Right atrium auricular region (tissue), 2 donors: ENCODE measurements at places on chromosomes 12 and 14.

DNA sequence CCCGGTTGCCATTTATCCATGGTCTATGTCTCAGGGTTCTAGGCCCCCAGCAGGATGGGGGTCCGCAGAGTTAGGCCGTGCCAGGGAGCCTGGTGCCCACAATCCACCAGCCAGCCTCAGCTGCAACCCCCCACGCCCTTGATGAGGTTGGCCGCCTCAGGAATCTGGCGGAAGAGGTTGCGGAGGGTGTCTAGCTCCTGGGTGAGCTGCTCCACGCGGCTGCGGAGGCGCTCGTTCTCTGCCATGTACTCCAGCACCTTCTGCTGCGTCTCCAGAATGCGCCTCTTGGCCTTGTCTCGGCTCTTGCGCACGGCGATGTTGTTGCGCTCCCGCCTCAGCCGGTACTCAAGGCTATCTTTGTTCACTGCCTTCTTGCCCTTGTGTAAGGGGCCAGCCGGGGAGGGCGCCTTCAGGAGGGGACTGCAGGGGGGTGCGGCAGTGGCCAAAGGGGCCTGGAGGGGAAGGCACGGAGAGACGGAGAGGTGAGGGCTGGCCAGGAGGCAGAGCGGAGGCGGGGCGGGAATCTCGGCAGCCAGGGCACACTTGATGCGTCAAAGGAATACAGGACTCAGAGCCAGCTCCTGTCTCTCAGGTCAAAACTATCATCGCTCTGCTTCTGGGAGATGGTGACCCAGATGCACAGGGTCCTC, 1.6 kb downstream of the CEBPE start:
- no peak for DNase-seq
- H3K27me3 ChIP-seq = no peaks in the 10 kb centered on the region
- H3K36me3 ChIP-seq = no peaks in the 10 kb centered on the region
- no peak overlapping the region for H3K27ac ChIP-seq
- no peaks in the 10 kb centered on the region for H3K4me1 ChIP-seq

GRCh38 chr12:1878214-1878613, 40.2 kb downstream of the CACNA2D4 start:
- no peaks in the 10 kb centered on the region for H3K4me1 ChIP-seq
- peak; percentile 23 for DNase-seq
- H3K36me3 ChIP-seq = no peaks in the 10 kb centered on the region

GRCh38 chr12:27711967-27712366, 1.3 kb downstream of the MRPS35 start:
- peaks cover 9% of the 10 kb centered on the region for H3K36me3 ChIP-seq
- no peak for DNase-seq
- no peak overlapping the region for H3K27ac ChIP-seq
- no peaks in the 10 kb centered on the region for H3K27me3 ChIP-seq

GRCh38 chr12:124852329-124852831, 11.3 kb downstream of the SCARB1 start:
- H3K36me3 ChIP-seq = no peaks in the 10 kb centered on the region
- H3K4me3 ChIP-seq = no peak overlapping the region
- DNase-seq = no peak

DNA sequence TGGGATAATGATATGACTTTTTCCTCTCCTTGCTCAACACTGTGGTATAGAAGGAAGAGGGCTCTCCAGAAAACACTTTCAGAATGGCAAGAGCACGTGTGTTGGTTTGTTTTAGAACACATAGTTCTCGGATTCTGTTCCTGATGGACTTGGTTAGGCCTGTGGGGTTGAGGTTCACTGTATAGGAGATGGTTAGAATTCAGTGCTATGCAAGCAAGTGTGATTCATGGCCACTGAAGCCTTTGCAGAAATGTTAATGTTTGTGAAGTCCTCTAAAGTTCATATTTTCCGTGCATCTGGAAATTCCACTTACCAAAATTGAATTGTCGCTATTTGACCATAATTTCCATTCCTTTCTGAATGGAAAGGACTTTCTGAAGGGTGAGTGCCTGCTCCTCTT, 233.2 kb upstream of the DDHD1 start:
- no peak overlapping the region for H3K27ac ChIP-seq
- no peaks in the 10 kb centered on the region for H3K27me3 ChIP-seq
- H3K4me1 ChIP-seq = no peaks in the 10 kb centered on the region
- no peak overlapping the region for H3K4me3 ChIP-seq
- H3K36me3 ChIP-seq = no peaks in the 10 kb centered on the region

- H3K27ac ChIP-seq = no peak overlapping the region
- H3K4me1 ChIP-seq = peaks cover 5% of the 10 kb centered on the region
- no peak overlapping the region for H3K4me3 ChIP-seq
- H3K27me3 ChIP-seq = no peaks in the 10 kb centered on the region
- no peak for DNase-seq
- peaks cover 61% of the 10 kb centered on the region for H3K36me3 ChIP-seq
These were observed 39.3 kb downstream of the SLC25A47 start for GRCh38 chr14:100362311-100362927.

DNA sequence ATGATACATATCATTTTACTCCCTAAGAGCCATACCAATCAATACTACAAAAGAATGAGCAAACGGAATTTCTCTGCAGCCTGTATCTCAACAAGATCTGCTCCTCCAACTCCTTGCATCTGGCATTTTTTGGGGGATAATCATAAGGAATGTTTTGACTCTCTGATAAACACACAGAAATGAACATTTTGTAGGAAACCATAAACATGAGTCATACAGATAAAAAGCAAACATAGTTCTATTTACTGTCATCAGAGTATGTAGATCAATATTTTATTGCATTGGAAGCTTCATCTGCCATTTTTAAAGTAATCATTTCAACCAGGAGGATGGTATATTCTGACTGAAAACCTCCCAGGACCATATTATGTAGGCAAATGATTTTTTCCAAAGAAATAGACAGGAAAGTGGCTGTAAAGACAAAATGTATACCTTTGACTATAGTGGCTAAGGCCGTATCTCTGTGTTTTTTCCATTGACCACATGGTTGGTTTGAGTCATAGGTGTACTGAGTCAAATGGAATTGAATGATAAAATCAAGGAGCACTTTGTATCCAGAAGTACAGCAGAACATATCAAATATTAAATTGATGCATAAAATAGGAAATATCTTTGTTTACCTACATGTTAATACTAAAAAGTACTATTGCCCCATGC, 32.4 kb upstream of the CD69 start:
- no peaks in the 10 kb centered on the region for H3K27me3 ChIP-seq
- no peaks in the 10 kb centered on the region for H3K36me3 ChIP-seq
- no peaks in the 10 kb centered on the region for H3K4me1 ChIP-seq
- H3K4me3 ChIP-seq = no peak overlapping the region
- no peak for DNase-seq

DNA sequence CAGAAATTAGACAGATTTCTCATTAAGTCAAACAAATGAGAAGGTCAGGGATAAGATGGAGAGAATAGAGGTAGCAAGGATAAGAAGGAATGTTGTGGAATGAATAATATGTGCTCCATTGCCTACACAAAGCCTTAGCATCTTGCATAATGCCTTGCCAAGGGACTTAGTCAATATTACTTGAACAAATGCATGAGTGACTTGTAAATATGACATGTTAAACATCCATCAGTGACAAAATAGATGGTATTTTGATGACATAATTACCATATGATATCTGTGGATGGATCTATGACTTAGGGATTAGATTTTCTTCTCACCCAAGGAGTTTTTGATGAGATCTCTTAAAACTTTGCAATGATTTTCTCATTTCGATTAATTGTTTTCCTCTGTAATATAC, 194.1 kb upstream of the RASSF8 start:
- no peak for DNase-seq
- H3K4me1 ChIP-seq = no peaks in the 10 kb centered on the region
- H3K36me3 ChIP-seq = no peaks in the 10 kb centered on the region
- no peak overlapping the region for H3K27ac ChIP-seq
- no peaks in the 10 kb centered on the region for H3K27me3 ChIP-seq

- no peaks in the 10 kb centered on the region for H3K4me1 ChIP-seq
- peaks cover 11% of the 10 kb centered on the region for H3K36me3 ChIP-seq
- H3K27ac ChIP-seq = no peak overlapping the region
- H3K4me3 ChIP-seq = no peak overlapping the region
These were observed 35.3 kb downstream of the MSRB3 start for GRCh38 chr12:65313719-65314317.

DNA sequence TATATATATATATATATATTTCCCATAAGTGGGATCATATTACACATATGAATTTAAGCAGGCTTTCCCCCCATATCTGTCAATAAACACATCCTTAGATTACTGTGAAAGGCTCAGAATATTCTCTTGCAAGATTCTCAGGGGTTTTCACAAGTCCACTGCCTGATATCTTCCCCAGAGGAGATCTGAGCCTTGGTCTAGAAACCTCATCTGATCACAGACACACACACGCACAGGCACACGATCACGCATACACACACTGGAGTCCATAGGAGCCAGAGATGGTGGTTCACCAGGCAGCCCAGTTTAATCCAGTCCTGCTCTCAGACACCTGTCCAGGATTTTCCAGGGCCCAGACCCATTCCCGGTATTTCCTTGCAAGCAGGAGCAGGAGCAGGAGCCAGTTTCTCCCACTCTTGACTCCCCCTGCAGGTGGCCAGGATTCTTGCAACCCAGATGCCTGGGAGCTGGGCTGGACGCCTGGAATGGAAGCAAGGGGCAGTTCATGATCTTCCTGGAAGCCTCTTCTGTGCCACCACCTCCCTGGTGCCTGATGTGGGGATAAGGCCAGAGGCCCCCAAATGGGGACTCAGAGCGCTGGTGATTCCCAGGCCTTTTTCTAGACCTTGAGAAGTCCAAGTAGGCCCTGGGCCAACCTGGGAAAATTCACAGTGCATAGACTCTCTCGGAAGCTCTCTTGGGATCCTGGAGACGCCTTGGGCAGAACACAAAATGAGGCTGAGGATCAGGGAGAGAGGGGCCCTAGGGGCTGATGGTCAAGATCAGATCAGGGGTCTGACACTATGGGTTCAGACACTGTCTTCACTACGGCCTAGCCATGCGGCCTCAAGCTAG, 16.5 kb upstream of the KRT78 start:
- no peaks in the 10 kb centered on the region for H3K36me3 ChIP-seq
- no peak overlapping the region for H3K4me3 ChIP-seq
- no peaks in the 10 kb centered on the region for H3K4me1 ChIP-seq
- H3K27ac ChIP-seq = no peak overlapping the region
- peak; percentile 75 for DNase-seq

- H3K4me3 ChIP-seq = no peak overlapping the region
- H3K27me3 ChIP-seq = no peaks in the 10 kb centered on the region
- H3K27ac ChIP-seq = no peak overlapping the region
- H3K4me1 ChIP-seq = no peaks in the 10 kb centered on the region
- H3K36me3 ChIP-seq = no peaks in the 10 kb centered on the region
These were observed 136.4 kb downstream of the PTPRR start for GRCh38 chr12:70784042-70784668.

- no peaks in the 10 kb centered on the region for H3K4me1 ChIP-seq
- H3K27ac ChIP-seq = no peak overlapping the region
These were observed 18.0 kb upstream of the CATSPERB start for GRCh38 chr14:91749868-91750267.

GRCh38 chr12:12357719-12358461, 1.0 kb downstream of the BORCS5 start:
- no peak for DNase-seq
- peaks cover 4% of the 10 kb centered on the region for H3K36me3 ChIP-seq
- peak overlapping the region; percentile 93 for H3K27ac ChIP-seq
- peak overlapping the region; percentile 88 for H3K4me3 ChIP-seq

DNA sequence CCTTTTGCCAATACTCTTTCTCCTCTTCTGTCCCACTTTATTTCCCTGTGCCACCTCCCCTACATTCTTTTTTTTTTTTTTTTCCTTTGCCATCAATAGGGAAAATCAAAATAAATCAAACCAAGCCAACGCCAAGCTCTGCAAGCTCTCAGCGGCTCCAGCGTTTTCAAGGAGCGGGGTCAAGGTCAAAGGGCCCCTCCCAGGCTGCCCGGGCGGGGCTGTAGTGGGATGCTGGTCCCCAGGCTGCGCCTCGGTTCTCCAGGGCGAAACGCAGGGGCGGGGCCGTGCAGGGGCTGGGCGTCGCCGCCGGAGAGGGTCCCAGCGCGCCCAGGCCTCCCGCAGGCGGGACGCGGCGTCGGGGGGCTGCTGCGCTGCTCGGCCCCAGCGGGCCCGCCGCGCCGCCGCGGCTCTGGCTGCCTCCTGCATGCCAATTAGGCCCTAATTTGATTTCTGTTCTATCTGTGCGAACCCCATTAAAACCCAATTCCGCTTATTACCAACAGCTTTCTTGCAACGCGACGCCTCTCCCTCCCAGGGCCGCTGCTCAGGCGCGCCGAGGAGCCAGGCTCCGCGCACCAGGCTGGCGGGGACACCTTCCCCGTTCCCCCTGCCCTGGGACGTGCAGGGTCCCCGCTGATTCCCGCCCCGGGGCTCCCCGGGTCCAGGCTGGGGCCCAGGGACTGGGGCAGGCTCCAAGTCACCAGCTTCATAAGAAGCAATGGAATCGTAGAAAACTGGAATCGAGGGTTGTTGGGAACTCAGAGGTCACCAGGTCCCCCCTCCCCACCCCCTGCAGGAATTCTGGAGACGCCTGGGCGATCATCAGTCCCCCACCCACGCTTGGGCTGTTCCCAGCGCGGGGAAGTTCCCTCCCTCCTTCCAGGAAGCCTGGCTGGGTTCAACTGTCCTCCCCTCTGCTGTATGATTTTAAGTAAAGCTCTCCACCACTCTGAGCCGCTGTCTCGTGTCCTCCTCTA, 50.7 kb upstream of the MAP1LC3B2 start:
- H3K4me1 ChIP-seq = no peaks in the 10 kb centered on the region
- no peaks in the 10 kb centered on the region for H3K36me3 ChIP-seq
- H3K27me3 ChIP-seq = no peaks in the 10 kb centered on the region
- peak overlapping the region; percentile 49 for H3K27ac ChIP-seq
- H3K4me3 ChIP-seq = peak overlapping the region; percentile 12
- no peak for DNase-seq

DNA sequence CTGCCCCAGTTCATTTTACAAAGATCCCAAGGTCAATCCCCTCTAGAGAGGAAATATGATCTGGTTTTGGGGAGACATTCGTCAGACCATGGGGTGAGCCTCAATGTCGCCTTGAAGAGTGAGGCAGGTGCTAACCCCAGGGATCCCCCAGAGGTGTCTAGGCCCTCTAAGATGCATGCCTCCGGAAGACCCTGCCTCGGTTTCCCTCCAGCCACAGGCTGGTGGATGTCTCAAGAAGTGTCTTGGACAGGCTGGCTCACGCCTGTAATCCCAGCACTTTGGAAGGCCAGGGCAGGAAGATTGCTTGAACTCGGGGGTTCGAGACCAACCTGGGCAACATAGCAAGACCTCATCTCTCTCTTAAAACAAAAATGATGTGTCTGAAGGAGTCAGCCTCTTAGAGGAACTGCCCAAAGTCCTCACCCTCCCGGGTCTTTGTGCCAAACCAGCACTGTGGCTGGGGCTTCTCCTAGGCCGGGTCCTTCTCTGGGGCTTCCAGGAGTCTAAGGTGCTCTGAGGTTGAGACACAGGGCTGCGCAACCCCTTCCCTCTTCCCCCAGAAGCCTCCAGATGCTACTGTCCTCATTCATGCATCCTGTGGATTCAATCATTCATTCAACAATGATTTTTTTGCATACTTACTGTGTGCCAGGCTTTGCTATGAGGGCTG, 24.7 kb upstream of the BEGAIN start:
- no peaks in the 10 kb centered on the region for H3K4me1 ChIP-seq
- no peaks in the 10 kb centered on the region for H3K36me3 ChIP-seq
- no peak overlapping the region for H3K4me3 ChIP-seq
- H3K27me3 ChIP-seq = no peaks in the 10 kb centered on the region
- no peak for DNase-seq

- no peak overlapping the region for H3K4me3 ChIP-seq
- no peak for DNase-seq
- H3K27ac ChIP-seq = peak overlapping the region; percentile 62
- H3K4me1 ChIP-seq = no peaks in the 10 kb centered on the region
- peaks cover 66% of the 10 kb centered on the region for H3K36me3 ChIP-seq
- no peaks in the 10 kb centered on the region for H3K27me3 ChIP-seq
These were observed 6.1 kb downstream of the ASB8 start for GRCh38 chr12:48151103-48151771.

- no peak for DNase-seq
- H3K4me3 ChIP-seq = no peak overlapping the region
- no peaks in the 10 kb centered on the region for H3K36me3 ChIP-seq
- no peaks in the 10 kb centered on the region for H3K27me3 ChIP-seq
- H3K4me1 ChIP-seq = no peaks in the 10 kb centered on the region
These were observed 44.1 kb downstream of the NIN start for GRCh38 chr14:50786751-50787464.
